ENCODE measurements at places on chromosomes 1 and 21. TPM values are rescaled to one million over a fixed set of nuclear protein-coding genes. Genes with fewer than 3 reads are reported as not detected.

Gene MATN1
- total RNA-seq: not detected

DNA sequence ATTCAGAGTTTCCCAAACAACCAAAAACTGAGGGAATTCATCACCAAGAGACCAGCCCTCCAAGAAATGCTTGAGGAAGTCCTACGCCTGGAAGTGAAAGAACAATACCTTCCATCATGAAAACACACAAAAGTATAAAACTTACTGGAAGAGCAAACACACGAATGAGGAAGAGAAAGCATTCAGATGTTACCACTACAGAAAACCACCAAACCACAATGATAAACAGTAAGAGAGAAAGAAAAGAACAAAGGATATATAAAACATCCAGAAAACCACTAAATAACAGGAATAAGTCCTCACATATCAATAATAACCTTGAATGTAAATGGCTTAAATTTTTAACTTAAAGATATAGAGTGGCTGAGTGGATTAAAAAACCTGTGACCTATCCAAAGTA, 58.5 kb upstream of the BCL10 start:
- DNase-seq: no peak

Gene PTGFR
- total RNA-seq: 1.6 TPM

DNA sequence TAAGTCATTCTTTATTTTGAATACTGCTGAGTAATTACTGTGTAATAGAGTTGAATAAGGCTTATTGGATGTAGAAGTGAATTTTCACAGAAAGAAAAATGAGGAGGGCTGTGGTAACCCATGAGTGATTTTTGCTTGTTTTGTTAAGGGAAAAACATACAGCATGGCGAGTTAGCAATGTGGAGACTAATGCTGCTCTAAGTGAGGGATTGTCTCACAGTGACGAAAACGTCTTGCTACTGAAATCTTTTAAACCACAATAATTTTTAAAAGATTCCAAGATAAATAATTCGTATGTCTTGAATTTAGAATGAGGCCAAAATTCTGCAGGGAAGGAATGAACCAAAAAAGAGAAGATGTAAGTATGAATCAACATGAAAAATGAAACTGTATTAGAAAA, 16.2 kb upstream of the PLA2G4A start:
- no peak for DNase-seq

DNA sequence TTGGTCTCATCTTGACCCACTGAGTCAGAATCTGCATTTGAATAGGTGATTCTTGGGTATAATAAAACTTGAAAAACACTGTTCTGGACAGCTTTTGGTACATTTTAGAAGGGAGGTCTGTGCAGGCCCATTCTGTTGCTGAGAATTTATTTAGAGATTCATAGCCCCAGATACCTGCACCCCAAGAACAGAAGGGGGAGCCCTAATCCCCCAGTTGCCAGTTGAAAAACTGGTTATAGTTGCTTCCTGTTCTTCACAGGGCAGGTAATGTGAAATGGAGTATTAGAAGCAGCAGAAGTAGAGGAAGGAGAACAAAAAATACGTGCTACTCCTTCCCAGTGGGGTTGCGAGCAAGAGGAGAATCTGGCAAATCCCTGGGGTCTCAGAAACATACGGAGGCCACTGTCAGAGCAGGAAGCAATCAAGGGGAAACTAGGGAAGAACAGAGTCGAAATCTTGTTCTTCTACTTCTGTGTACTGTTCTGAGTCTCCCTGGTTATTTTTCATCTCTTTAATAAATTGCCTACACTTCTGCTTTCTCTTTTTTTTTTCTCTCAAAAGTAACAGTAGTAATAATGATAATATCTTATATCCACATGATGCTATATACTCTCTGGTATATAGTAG, 4.6 kb upstream of the CLCA2 start:
- DNase-seq: no peak

Measured in right cardiac atrium (tissue), 5 donors.